ENCODE measurements at places on chromosomes 7 and 10.

GRCh38 chr7:140239653-140239935 lies 62.8 kb upstream of the KDM7A start:
- DNase-seq = no peak

- DNase-seq = no peak
These were observed 179.7 kb upstream of the MALRD1 start for GRCh38 chr10:18868919-18869318.

GRCh38 chr10:99360934-99361333 lies 31.8 kb downstream of the CNNM1 start:
- no peak for DNase-seq

GRCh38 chr7:40758590-40758989 lies 623.8 kb downstream of the SUGCT start:
- DNase-seq = no peak

- no peak for DNase-seq
These were observed 1.1 kb upstream of the VOPP1 start for GRCh38 chr7:55573234-55573900.

DNA sequence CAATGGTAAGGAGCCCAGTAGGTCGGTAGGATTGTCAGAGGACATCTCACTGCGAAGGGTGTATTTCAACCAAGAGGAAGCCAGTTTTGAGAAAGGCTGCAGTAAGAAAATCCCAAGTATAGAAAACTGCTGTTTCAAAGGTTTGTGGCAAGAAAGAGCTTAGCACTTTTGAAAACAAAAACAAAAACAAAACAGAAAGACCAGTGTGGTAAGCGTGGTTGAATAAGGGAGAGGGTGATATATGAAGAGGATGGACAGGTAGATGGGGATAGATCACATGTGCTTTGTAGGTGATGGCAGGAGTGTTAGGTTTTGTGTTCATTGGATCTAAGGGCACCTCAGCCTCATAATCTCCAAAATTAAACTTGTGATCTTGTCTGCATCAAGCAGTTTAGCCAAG lies 141.6 kb upstream of the WNT16 start:
- DNase-seq = no peak

DNA sequence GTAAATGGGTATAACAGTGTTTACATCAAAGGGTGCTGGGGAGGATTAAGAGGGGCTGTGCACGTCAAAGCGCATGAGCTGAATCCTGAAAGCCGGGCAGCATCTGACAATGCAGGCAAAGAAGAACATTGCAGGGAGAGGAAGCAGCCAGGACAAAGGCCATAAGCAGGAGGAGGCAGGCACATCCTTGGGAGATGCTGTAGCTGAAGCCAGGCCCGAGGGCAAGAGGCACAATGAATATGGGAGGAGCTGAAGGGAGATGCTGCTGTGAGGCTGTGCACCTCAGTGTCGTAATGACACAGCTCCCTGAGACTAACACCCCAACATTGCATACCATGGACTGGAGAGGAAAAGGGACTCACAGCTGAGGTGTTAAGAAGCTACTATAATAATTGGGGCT lies 129.2 kb downstream of the BTAF1 start:
- no peak for DNase-seq

DNA sequence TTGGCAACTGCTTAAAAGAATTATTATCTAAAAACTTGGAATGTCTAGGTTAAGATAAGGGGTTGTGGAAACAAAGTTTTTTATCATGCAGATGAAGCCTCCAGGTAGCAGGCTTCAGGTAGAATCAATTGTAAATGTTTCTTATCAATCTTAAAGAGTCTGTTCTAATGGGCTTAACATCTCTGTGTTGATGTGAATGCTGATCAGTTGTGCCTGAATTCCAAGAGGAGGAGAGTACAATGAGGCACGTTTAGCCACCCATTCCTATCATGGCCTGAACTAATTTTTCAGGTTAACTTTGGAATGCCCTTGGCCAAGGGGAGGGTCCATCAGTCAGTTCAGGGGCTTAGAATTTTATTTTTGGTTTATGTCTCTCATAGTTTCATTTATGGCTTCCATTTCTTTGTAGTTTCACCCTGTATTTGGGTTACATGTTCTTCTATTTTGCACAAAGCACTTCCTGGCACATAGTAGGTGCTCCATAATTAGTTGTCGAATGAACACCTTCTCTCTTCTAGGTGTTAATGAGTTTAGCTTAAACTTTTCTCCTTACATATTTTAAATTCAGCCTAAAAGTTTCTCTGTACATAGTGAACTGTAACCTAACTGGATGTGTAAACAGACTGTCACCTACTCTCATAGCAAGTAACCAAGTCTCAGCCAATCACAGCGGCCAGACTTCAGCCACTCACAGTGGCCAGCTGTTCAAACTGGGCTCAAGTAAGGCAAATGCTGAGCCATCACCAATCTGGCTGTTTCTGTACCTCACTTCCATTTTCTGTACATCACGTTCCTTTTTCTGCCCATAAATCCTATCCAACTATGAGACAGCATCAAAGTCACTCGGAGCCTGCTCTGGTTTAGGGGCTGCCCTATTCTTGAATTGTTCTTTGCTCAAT lies 34.7 kb downstream of the ALOX5 start:
- no peak for DNase-seq

DNA sequence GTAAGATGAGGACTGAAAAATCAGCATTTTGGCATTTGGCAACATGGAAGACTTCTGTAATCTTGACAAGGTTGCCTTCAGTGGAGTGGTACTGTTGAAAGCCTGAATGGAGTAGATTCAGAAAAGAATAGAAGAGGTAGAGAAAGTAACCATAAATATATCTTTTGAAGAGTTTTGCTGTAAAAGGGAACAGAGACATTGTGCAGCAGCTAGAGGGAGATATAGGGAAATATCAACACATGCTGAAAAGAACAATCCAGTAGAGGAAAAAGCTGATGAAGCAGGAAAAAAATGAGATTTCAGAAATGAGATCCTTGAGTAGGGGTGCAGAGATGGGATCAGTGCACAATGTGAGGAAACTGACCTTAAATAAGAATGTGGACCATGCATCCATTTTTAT lies 60.0 kb downstream of the RAPGEF5 start:
- no peak for DNase-seq

DNA sequence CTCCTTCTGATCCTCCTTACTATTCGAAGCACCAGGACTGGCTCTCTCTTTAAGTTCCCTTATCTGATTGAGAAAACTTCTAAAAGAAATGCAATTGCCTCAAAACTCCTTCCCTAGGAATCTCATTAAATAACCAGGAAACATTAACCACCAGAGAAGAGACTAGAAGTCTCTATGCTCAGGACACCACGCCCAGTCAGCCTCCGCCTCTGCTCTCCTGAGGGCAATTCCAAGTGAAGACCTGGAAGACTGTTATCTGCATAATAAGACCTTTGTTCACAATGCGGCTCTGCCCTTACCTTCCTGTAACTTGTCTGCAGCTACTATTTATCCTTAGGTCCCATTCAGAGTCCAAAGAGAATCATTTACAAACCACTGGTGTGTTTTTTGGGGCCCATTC lies 78.8 kb downstream of the ELMO1 start:
- DNase-seq = no peak

DNA sequence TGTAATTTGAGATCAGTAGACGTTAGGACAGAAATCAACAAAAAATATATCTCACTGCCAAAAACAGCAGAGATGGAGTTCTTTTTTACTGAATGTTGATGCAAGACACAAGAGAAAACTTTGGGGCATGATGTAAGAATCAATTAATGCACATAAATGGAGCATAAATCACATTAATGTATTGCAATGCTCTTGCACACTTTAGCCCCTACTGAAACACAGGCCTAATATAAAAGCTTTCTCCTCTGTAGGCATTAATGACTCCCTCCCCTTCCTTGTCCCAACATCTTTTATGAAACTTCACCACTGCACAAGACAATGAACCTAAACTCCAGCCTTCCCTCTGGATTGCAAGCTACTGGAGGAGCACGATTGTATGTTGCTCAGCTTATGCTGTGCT lies 58.8 kb downstream of the CACNA2D1 start:
- no peak for DNase-seq

- DNase-seq = no peak
These were observed 103.5 kb upstream of the CCDC6 start for GRCh38 chr10:60009710-60010383.

DNA sequence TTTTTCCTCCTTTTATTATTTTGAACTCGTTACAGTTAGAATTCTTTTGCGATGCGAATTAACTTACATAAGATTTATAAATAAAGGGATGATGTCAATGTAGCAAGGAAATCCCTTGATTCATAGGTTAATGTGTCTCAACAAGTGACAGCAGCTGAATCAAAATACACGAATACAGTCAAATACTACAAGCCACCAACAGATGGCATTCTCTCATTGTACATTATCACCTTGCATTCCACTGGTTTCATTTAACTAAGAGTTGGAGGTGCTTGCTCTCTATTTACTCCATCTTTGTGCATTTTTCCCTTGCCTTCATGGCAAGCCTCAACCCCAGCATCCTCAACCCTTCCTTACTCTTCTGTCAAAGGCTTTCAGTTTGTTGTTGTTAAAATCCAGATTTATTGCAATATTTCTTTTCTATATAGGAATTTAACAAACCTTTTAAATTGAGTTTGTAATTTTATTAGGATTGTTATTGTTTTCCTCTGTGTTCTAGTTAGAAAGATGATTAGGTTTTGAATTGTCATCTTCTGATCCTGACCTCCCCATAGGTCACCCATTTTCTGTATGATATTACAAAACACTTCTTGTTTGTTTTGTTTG lies 78.3 kb downstream of the SLC25A40 start:
- no peak for DNase-seq

DNA sequence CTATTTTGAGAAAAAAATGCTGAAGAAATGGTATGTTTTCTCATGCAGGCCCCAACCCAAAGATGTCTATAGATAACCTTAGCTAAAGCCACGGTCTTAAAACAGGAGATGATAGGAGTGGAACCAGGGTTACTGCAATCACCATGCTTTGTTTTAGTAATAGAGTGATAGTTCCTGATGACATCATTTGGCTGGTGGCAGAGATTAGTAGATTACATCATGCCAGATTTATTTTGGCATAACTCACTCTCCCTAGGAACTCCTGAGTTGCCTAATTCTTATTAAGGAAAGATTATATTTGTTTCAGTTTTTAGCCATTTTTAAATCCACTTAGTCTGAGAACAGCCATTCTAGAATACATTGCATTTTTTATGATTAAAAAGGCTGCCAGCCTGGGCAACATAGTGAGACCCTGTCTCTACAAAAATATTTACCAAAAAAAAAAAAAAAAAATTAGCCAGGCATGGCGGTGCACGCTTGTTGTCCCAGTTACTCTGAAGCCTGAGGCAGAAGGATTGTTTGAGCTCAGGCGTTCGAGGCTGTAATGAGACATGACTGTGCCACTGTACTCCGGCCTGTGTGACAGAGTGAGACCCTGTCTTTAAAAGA lies 17.8 kb downstream of the ENO4 start:
- no peak for DNase-seq

- DNase-seq = no peak
These were observed 190.3 kb upstream of the AHR start for GRCh38 chr7:17108049-17108584.

DNA sequence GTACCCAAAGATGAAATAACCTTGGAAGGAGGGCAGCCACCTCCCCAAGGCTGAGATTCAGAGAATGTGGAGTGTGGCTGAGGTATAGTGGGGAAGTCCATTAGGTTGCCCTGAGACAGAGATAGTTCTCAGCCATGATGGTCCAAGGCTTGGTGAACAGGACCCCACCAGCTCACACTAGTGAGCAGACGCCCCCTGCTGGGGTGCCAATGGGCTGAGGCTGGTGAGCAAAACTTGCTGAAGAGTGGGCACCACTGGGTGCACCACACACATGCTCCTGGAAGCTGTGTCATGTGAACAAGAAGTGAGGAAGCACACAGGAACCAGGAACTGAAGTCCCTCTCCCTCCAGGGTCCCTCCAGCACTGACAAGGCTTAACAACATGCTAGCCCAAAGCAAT lies 8.9 kb downstream of the FBXL13 start:
- DNase-seq = no peak

DNA sequence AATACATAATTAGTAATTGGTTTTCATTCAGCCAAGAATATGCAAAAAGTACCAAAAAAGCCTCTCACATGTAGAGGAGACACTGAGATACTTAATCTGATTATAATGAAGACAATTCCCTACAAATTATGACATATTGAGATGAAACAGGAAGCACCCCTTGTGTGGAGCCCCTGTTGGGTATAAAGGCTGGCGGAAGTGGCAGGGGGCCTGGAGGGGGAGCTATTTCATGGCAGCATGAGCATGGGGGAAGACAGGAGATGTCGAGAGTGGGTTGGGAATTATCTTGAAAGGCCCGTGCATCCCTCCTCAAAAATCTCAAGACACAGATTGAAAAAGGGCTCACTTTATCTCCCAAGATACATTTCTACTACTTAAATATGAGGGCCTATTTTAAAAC lies 96.9 kb downstream of the PIP4K2A start:
- no peak for DNase-seq

DNA sequence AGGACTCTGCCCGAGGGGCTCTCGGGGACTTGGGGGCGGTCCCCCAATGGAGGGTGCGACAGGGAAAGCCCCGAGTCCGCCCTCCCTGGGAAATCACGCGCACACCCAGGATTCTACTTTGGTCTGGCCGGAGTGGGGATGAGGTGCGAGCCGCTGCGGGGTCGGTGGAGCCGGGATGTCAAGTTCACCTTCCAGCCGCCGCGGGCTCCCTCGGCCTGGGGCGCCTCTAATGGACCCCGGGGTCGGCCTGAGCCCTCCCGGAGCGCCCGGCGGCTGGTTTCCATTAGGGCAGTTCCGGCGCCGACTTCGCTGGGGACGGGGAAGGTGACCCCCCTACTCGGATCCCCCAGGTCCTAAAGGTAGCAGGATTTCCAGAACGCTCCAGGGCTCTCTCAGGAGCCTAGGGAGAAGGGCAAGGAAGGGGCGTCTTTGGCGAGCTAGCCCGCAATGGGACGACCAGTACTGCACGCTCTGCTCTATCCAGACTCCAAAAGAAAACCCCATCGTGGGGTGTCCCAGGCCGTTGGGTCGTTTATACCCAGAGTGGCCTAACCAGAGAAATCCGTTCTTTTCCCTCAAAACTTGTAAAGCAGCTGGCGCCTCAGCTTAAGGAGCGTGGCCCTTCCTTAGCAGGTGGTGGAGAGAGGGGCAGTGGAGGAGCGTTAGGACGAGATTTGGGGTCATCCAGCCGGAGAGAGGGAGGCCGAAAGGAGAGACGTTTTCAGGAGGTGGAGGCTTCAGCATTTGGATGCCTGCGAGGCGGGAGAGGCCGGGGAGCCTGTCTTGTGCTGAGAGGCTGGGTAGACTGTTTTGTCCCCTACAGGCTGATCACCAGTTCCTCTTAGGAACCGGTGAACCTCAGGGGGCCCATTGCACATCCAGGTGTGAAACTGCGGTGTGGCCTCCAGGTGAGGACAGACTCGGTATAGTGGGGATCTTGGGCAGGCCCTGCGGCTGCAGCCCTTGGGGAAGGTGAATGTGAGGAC lies 860 bp upstream of the WDR86 start:
- DNase-seq = no peak

- no peak for DNase-seq
These were observed 66.4 kb downstream of the HK1 start for GRCh38 chr10:69344591-69345252.

- DNase-seq = no peak
These were observed 275.3 kb upstream of the MKLN1 start for GRCh38 chr7:131052285-131052904.

DNA sequence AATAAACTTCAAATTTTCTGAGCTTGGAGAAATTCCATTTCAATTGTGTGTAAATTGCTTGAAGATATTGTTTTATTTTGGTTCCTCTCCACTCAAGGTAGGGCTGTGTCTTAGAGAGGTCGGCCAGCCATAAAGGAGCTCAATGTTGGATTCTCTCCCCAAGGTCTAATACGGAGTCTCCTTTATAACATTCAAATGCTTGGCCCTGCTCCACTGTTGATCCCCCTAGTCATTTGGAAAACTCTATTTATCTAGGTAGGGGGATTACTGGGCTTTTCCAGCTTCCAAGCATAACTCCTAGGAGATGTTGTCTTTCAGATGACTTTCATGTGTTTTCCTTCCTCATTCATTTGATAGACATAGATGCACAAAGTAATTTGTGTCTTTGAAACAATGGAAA lies 170.9 kb downstream of the LRMDA start:
- DNase-seq = no peak
